ENCODE measurements at places on chromosomes 1 and 21.

DNA sequence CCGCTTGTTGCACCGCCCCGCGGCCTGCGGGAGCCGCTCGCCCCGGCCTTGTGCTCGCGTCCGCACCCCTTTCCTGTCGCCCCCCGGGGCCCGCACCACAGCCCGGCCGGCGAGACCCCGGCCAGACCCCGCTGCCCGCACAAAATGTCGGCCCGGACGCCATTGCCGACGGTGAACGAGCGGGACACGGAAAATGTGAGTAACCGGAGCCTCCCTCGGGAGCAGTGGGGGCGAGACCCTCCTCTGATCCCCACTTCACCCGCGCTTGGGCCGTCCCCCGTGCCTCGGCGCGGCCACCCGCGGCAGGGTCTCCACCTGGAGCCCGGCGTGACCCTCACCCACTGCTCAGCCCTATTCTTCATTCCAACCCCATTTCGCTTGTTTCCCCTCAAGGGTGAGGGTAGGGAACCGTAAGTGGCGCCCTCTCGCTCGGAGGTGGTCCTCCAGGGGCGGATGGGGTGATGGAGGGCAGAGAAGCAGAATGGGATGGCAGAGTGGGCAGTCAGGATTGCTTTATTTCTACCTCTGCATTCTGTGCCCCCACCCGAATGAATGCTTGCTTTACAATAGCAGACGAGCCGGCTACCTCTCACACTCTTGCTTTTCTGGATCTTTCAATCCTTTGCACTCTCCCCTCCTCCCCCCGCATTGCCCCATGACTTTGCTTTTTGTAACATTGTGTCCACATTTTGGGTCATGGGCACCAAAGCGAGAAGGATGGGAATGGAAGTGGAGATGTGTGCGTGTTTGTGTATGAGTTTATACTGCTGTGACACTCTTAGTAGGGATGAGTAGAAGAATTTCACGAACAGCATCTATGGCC, 954 bp downstream of the MARK1 start:
- no peak for DNase-seq

DNA sequence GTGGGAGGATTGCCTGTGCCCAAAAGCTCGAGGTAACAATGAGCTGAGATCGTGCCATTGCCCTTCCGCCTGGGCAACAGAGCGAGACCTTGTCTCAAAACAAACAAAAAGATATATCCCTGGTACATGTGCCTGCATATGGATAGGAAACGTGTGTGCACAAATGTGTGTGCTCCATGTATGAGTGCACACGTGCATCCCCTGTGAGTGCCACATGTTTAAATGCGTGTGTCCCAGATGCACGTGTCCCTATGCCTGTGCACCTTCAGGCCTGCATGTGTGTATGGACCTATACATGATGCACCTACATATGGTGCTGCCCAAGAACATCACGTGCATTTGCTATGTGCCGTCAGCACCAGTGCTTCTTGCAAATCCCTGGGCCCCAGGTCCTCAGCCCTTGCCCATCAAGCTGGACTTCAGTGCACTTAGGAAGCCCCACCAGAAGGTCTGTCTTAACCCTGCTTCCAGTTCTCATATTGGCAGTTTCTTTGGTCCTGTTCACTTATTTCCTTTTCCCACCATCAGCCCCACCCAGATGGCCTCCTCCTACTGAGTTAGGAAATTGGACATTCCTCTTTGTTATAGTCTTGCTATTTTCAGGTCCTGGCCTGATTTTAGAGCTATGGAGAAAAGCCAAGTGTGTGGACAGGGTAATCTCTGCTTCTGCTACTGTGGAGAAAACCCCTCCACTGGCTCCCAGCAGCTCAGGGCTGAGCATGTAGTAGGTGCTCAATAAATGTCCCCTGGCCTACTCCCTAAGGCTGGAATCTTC, 15.4 kb downstream of the TIE1 start:
- no peak for DNase-seq

GRCh38 chr1:226666692-226667091, 72.4 kb downstream of the ITPKB start:
- no peak for DNase-seq

DNA sequence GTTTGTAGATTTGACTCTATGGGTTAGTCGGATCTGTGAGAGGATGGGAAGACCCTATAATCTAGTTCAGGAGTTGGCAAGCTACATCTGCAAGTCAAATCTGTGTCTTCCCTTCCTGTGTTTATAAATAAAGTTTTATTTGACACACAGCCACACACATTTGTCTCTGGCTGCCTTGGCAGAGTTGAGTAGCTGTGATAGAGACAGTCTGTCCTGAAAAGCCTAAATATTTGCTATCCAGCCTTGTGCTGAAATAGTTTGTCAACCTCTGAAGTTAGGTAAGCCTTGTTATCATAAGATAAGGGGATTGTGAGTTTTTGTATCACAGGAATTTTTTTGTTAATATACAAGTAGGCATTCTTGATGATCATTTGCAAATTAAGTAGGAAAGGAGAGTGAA, 136.8 kb downstream of the NOS1AP start:
- no peak for DNase-seq

DNA sequence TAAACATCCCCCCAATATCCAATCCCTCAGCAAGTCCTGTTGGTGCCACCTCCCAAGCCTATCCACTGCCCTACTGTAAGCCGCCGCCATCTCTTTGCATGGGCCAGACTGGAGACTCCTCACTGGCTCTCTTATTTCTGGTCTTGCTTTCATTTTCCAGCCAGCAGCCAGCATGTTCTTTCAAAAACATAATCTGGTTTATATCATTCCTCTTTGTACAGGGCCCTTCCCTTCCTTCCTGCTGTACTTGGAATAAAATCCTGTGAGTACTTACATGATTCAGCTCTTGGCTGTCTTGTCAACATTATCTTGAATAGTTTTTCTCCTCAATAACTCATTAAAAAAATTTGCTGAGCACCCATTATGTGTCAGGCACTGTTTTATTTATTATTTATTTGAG, 28.2 kb downstream of the TLR5 start:
- no peak for DNase-seq
